ENCODE measurements at places on chromosomes 12 and 14. TPM values are rescaled to one million over a fixed set of nuclear protein-coding genes. Genes with fewer than 3 reads are reported as not detected.

KRT77 gene
- total RNA-seq: not detected

COX14 gene
- total RNA-seq: 52.7 TPM

TAS2R42 gene
- total RNA-seq: not detected

CACNA1C gene
- total RNA-seq: 114 TPM

CEBPE gene
- 0.33 TPM for total RNA-seq

TMPRSS12 gene
- total RNA-seq: not detected

AQP6 gene
- 0.39 TPM for total RNA-seq

KSR2 gene
- total RNA-seq: not detected

INSM2 gene
- not detected for total RNA-seq

FERMT2 gene
- 310 TPM for total RNA-seq

LALBA gene
- total RNA-seq: not detected

OR6C74 gene
- not detected for total RNA-seq

Data from aorta (tissue), 5 donors.